ENCODE measurements at places on chromosomes 2 and 18.

GRCh38 chr2:216069028-216069427 is 12.6 kb downstream of the PECR start:
- DNase-seq, result no peak

- DNase-seq, result peak; percentile 64
Observed at GRCh38 chr2:68423966-68424650, 43.0 kb downstream of the FBXO48 start.

DNA sequence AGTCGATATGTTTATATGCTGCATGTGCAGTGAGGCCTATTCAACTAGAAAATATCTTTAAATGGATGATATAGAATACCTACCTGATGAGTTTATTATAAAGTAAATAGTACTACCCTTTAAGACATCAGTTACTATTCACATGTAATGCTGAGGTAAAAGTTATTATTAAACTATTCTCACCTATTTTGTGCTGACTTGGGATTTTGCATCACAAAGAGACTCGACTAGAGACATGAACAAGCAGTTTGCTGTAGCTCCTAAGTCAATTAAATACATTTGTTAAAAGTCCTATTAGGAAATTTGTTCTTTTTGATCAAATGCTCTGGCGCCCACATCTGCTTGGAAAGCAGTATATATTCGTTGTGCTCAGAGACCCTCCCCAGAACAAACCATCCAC is 164.1 kb downstream of the CCDC85A start:
- no peak for DNase-seq

DNA sequence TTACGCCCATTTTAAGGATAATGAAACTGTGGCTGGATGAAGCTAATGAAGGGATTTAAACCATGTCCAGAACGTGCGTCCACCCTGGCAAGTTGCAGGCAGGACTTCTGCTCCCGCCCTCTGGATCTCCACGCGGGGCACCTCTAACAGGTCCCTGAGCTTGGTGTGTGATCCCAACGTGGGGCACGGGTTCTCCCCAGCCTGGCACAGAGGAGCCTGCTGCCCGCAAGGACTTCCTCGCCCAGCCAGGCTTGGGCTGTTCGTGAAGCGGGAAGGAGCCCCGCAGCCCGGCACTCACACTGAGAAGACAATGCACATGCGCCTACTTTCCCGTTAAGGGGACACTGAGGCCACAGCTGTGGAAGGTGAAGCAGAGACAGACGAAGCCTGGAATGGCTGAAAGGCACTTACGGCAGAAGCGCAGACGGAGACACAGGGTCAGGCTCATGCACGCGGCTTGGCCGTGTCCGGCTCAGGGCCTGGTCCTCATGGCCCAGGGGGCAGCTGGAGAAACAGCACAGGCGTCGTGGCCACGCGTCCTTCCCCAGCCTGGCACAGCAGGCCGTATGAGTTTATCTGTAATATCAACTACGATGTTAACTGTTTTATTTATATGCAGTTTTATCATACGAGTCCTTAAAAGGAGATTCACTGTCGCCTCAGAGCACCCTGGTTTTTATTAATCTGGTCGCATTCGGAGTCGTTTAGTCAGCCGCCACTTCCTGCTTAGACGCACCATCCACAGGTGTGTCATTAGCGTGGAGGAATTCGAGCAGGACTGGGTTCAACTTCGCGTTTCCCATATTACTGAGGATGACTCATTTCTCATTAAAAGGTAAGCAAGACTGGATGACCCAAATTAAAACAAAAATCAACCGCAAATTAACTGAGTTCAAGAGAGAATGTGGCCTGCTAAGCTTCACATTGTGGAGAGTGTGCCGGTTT is 835.9 kb downstream of the GALR1 start:
- no peak for DNase-seq

DNA sequence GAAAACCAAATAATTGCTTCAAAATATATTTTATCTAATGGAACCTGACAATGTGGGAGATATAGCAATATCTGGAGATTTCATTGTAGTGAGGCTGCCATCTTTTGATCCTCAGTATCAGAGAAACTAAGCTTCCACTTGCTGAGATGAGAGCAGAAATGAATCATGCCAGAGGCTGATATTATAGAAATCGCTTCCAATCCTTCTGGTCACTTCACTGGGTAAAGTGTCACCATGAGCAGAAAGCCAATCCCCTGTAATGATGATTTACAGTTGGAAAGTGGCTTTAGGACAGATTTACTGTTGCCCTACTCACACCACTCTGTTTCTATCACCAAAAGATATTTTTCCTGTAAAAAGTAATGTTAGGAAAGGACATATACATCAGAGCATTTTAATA is 365.0 kb upstream of the VRK2 start:
- DNase-seq, result no peak

DNA sequence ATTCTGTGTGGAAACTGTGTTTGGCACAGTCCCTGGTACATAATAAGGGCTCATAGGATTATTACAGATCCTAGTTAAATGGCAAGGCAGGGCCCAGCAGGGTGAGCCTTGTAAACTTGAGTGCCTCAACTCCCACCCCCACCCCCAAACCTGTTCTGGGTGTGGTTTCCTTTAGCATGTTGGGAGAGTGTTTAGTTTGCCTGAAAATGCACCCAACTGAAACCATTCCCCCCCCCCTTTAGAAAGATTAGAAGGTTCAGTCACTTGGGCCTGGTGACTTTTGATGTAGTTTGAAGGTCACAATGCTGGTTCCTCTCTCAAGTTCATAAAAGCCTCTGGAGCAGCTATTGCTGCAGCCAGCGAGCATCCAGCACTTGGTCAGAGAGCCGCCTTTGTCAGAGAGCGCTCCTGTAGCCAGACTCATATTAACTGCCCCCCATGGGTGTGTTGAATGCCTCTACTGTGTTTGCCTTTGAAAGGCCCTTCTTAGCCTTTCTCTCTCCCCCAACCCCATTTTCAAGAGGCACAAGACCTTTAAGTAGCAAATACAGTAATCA is 113.7 kb downstream of the SPTBN1 start:
- no peak for DNase-seq

GRCh38 chr18:75422341-75422910 is 5.1 kb downstream of the SMIM21 start:
- DNase-seq, result no peak

DNA sequence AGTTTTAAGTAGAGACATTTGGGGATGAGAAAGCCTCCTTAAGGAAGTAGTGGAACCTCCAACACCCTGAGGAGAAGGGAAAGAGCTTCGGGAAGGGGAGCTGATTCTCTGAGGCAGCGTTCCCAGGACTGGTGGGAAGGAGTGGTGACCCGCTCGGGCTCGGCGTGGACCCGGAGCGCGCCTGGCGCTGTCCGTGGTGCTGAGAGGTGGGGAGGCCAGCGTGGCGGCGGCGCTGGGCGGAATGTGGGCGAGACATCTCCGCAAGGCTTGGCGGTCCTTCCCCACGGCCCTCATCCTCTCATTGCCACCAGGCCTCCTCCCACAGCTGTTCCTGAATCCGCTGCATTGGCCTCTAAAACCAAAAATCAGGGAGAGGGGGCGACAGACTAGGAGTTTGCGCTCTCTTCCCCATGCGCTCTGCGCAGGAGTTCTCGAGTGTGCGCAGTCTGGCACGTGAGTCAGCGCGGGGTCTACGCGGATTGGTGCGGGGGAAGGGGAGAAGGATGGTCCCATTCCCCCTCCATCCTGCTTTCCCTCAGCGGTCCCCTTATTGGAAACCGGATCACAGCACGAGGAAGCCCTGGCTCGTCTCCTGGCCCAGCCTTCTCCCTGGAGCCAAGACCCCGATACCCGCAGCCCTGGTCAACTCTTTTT is 857 bp downstream of the RESP18 start:
- no peak for DNase-seq

- no peak for DNase-seq
Observed at GRCh38 chr2:100252811-100253698, 69.2 kb downstream of the LONRF2 start.

- DNase-seq, result no peak
Observed at GRCh38 chr2:60840880-60841279, 40.5 kb upstream of the REL start.

DNA sequence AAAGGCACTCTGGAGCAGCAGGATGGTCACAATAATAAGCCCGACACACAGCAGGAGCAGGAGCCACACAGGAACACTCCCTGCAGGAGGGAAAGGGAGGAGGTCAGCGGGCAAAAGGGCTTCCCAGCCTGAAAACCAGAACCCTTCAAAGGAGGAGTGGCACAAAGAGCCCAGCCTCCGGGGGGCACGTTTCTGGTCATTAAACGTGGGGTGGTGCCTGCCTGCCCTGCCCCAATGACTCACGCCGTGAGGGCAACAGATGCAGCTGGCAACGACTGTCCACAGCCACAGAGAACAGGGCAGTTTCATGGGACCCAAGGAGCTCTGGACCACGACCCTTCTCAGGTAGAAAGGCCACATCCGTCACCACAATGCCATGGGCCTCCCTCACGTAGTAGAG is 3.0 kb downstream of the PREB start:
- DNase-seq, result no peak

DNA sequence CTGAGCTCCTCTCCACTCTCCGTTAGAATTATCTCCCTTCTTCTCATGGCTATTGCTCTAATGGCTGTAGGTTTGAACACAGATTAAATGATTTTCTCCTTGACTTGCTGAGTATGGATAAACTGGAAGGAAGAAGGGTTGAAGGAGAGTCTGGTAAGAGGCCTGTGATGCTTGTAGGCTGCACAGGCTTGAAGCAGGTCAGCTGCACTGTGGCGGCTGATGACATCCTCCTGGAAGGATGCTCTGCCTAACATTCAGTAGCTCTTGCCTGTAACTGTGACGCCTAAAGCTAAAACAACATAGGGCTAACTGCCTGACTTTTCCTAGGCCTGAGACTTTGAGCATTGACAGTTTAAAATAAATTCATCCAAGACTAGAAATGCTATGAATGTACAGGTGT is 166.3 kb downstream of the MREG start:
- DNase-seq, result no peak

GRCh38 chr2:63886445-63886844 is 44.7 kb downstream of the UGP2 start:
- no peak for DNase-seq

- DNase-seq, result no peak
Observed at GRCh38 chr2:80086831-80087230, 217.7 kb downstream of the LRRTM1 start.

GRCh38 chr2:9800975-9801726 is 42.1 kb upstream of the TAF1B start:
- DNase-seq, result peak; percentile 52

GRCh38 chr2:200742426-200742825 is 69.3 kb upstream of the BZW1 start:
- no peak for DNase-seq

GRCh38 chr2:136297312-136297711 is 179.4 kb upstream of the CXCR4 start:
- no peak for DNase-seq

- no peak for DNase-seq
Observed at GRCh38 chr18:37368110-37368954, 197.3 kb downstream of the CELF4 start.

DNA sequence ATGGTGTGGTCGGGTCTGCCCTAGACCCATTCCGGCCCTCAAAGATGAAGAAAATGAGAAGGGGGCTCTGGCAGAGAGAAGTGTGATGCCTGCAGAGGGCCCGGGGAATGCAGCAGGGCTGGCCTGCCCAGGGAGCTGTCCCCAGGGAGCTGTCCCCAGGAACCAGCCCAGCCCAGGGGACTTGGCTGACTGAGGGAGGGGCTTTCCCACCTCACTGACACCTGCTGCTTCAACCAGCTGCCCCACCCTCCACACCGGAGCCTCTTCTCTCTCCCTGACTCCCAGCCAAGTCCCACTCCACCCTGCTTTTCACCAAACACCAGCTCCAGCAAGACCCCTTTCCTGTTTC is 111.2 kb downstream of the STPG4 start:
- DNase-seq, result no peak

DNA sequence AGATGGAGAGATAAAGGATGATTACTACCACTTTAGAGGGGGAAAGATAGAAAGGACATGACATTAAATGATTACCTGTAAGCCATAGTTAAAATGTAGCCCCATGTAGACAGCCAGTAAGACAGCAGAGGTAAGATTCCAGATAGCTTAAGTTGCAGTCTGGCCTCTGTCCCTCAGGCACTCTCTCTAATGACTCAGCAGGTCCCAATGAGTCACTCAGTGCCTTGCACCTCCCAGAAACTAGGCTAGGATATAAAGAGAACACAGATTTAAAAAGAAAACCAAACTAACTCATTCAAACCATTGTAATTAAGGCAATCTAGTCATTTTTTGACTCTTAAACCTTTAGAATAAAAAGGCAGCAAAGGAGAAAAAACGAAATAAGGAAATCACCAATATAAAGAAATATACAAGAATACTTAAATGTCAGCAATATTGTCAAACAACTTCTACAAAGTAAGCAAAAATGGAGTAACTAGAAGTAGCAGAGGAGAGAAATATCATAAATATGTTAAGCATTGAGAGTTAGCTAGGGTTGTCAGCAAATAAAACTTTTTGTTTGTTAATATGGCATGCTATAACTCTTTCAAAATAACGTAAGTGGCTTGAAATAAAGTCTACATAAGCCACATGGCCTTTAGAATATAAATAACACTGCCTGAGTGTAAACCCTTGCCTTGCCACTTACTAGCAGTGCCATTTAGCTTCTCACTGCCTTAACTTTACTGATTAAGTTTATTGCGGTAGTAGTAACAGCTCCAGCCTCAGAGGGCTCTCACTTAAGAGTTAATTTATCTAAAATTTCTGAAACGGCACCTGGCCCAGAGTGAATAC is 48.5 kb downstream of the SOCS6 start:
- DNase-seq, result no peak

DNA sequence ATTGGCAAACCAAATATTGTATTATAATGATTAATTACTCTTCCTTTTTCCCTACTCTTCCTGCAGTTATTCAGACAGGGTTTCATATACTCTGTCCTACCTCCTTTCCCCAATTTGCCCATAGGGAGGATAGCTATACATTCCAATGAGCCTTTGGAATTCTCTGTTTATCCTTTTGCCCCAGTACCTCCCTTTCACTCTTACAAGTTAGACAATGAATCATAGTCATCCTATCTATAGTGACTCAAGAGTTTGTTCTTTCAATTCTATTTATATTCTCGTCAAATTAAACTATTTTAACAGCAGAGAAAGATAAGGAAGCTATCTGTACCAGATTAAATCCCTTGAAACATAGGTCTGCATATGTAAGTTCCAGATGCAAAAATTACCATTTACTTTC is 437.5 kb downstream of the NR4A2 start:
- DNase-seq, result no peak

- DNase-seq, result no peak
Observed at GRCh38 chr18:22641958-22642357, 224.2 kb upstream of the CTAGE1 start.

DNA sequence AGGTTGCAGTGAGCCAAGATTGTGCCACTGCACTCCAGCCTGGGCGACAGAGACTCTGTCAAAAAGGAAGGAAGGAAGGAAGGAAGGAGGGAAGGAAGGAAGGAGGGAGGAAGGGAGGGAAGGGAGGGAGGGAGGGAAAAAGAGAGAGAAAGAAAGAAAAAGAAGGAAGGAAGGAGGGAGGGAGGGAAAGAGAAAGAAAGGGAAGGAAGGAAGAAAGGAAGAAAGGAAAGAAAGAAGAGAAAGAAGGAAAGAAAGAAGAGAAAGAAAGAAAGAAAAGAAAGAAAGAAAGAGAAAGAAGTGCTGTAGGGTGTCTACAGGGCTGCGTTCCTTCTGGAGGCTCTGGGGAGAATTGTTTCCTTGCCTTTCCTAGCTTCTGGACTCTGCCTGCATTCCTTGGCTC is 22.5 kb upstream of the RAB11FIP5 start:
- no peak for DNase-seq
